Frontal cortex (tissue), 4 donors: ENCODE measurements at places on chromosomes 1 and 21.

DNA sequence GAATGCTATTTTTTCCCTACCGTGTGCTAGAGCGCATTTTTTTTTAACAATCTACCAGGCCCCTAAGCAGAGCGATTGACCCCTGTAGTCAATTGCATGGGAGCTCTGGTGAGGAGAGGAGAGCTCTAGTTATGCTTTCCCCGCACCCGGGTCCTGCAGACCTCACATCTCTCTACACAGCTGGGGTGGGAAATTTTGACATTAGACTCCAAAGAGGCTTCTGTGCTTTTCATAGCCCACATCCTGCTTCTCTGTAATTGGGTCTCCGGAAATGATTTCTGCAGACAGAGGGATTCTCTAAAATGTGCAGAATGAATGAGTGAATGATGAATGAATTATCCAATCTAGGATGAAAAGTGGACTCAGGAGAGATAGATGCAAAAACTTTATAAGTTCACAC, 41.5 kb upstream of the DUSP10 start:
- no peak for DNase-seq

DNA sequence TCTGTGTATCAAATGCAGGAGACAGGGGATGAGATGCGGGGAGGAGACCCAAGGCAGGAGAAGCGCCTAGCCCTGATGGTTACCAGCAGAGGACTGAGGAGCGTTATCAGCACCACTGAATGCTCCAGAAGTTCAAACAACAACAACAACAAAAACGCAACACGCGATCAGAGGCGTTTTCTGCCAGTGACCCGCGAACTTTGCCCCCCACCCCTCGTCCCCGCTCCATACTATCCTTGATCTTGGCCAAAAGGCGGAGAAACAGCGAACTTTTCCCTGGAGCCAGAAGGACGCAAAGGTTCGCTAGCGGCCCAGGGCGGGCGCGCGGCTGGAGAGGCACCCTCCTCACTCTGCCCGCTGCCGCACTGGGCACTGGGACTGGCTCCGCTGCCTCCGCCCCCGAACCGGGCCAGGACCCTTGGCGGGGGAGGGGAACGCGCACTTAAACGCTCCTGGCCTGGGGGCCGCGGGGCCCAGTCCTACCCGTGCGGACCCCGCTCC, 699 bp downstream of the ECHDC2 start:
- peak; percentile 27 for DNase-seq

DNA sequence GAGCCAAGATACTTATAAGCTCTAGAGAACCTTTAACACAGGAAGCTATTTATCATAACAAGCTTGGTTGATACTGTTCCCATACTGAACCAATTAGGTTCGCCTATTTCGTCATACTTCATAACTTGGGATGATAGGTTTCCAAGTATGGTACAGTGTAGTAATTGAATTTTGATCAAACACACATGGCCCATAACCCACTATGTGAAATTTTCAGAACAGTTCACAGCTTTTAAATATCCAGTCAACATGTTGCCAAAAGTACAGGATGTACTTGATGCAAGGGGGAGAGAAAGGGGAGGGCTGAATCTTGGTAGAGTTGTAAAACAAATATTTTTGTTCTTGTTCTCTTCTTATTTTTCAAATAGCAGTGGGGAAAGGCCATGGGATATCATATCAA, 86.6 kb downstream of the TM2D1 start:
- no peak for DNase-seq

DNA sequence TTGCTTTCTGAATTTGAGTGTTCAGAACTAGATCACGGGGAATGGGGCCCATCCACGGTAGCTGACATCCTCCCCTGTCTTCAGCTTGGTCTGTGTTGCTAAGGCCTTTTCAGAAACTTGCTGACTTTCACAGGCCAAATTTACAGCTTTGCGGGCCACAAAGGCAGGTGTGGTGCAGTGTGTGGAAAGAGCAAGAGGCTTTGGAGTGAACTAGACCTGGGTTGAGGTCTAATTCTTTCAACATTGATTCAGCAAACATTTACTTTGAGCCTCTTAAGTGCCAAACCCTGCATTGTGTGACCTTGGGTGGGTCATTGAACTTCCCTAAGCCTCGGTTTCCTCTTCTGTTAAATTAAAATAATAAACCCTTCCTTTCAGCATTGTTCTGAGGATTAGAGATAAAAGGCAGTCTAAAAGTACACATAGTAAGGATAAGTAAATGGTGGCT, 24.3 kb downstream of the STPG1 start:
- no peak for DNase-seq

DNA sequence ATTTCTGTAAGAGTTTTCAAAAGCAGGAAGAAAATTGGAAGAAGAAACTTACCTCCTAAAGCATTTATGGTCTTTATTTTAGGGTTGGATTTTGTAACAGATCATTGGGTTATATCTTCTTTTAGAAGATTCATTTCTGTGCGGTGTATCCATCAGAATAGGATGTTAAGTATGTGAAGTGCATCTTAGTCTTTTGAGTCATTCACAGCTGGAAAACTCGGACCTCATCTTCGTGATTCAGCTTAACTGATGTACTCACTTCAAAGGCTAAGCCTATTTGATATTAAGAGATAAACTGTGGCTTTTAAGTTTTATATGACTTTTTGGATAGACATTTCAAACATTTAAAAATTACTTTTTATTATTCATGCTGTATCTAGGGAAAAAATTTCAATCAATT, 56.3 kb downstream of the GIPC2 start:
- no peak for DNase-seq

- no peak for DNase-seq
These were observed 647.9 kb upstream of the CAMK1G start for GRCh38 chr1:208935517-208936187.

DNA sequence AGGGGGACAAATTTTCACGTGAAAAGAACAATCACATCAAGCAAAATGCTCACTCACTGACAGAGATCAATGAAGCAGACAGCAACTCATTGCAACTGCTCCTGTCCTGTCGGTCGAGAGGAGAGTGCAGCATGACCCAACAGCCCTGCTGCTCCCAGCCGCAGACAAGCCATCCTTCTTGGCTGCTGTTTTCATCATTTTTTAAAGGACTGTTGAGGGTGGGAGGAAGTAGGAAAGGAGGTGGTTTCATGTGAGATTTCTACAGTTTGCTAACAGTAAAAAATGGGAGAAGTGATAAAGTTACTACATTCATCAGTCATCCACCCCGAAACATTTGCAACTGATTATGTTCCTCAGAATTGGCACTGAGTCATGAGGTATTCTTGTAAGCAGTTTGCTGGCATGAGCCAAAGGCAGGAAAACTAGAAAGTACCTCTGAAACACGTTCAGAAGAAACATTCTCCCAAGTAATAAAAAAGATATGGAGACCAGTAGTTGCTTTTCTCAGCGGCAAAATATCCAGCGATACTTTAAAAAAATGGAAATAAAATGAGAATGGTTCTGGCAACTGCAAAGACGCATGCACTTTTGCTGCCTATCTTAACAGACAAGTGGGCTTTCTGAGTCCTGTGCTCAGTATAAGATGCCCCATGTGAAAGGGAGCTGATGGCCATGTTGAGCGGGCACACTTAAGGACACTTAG, 72.0 kb upstream of the CLDN14 start:
- DNase-seq, result no peak

- DNase-seq, result no peak
These were observed 44.9 kb upstream of the EFHD2 start for GRCh38 chr1:15364740-15365139.

DNA sequence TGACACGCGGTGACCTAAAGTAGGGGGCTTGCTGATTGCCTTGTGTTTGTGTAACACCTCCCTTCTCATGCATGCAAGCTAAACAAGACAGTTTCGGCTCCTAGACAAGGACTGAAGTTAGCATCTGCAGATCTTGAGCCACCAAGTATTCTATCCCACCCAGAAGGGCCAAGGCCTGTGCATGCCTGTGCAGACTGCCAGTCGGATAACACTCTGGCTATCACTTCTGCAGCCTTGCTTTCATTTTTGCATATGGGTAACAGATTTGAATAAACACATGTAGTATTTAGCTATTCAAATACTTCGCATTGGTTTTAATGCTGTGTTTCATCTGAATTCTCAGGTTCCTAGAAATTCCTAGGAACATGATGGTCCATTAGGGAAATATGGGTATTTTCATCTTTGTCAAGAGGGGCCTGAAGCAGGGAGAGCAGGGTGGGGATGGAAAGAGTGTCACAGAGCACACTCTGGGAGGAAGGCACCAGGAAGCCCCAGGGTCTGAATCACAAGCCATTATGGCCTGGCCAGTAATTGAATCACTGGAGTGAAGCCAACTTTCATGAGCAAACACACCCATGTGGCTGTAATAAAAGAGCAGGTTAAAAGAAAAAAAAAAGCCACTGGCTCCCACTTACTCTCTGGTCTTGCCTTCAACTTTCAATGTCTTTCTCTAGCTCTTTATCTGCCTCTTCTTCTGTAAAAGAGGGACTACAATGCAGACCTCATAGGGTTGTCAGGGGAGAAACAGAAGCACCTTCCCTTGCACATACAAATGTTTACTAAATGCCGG, 28.3 kb downstream of the GADD45A start:
- no peak for DNase-seq

- no peak for DNase-seq
These were observed 1.8 kb downstream of the BCAN start for GRCh38 chr1:156643778-156644092.

DNA sequence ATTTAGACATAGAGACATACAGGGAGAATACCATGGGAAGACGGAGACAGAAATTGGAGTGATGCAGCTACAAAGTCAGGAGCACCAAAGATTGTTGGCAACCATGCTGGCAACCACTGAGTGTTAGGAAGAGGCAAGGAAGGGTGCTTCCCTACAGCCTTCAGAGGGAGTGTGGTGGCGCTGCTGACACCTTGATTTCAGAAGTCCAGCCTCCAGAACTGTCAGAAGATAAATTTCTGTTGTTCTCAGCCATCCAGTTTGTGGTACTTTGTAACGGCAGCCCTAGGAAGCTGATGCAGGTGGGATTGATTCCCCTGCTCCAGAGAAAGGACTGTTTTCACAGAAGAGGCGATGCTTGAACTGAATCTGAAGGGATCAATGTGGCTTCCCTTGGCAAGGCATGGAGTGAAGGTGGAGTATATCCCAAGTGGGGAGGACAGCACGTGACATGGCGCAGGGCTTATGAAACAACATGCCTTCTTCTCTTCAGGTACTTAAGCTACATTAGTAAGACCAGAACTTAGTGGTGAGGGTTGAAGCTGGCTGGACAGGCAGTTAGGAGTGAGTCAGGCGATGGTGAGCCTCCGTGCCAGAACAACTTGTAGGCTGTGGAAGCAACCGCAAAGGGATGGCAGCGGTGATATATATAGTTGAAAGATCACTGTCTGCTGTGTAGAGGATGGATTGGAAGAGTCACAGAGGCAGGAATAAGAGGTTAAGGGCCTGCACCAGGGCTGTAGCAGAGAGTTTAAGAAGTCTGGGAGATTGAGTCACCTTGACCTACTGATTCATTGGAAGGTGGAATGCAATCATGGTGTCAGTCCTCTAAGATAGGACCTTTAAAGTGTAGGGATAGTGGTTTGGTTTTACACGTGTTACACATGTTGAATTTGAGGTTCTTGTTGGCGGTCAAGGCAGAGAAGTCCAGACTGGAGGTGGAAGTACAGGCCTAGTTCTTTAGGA, 2.1 kb downstream of the LEPR start:
- no peak for DNase-seq

DNA sequence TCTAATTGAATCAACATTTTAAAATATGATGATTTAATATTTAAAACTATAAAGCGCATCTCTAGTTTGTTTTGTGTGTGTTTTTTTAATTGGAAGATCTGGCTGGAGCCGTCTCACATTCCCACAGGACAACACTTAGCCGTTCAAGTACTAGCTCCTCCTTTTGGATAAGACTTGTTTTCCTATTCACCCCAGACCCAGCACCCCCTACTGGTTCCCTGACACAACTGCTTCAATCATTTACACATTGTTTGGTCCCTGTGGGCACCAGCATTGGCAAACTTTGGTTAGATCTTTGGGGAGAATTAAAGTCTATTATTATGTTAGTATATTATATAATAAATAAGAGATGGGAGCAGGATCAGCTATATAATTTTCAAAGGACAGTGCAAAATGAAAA, 34.5 kb downstream of the TYW3 start:
- DNase-seq, result no peak

DNA sequence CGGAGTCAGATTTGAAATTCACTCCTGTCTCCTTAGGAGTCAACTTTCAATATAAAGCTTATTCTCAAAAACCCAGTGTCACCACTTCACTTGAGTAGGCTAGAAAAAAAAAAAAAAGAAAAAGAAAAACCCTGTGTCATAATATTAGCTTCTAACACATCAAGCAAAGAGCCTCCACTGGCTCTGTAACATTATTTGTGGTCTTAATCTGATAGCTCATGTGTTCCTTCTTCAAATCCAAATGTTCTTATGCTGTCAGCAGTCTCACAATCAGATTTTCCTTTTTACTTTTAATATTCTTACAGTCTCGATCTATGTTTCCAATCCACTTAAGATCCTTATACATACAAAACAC, 26.1 kb upstream of the PSMG1 start:
- no peak for DNase-seq

- DNase-seq, result no peak
These were observed 42.6 kb upstream of the KLF17 start for GRCh38 chr1:44076066-44076465.

DNA sequence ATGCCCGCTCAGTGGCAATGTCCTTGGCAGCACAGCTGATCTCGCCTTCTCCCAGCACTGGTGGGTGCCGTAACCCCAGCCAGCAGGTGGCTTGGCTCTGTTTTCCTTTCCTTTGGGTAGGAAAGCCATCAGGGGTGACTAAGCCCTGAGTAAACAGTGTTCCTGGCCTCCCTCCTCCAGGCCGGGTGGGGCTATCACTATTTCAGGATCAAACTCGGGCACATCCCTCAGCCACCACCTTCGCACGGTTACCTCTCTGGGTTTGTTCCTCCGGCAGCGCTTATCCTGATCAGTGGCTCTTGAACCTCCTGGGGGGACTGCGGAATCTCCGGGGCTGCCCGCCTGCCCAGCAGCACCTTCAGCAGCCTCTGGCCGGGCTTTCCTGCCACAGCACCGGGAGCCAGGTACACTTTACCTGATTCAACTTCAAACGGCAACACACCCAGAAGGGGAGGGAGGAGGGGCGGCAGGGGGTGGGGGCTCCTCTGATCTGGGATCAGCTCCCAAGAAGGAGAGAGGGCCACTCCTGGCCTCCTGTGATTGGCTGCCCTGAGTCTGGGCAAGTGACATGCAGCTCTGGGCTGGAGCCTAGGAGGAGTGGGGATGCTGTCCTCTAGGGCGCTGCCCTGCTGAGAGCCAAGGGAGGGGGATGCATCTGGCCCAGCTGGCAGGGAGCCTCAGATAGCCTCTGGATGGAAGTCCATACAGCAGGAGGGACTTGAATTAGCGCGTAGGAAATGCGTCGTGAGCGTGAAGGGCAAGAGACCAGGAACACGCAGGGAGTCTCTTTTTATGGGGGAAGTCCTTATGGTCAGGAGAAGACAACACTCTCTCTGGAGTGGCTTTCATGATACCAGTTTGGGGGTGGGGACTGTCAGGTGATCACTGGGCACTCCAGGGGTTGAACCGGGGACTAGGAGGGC, at the start of gene ASCL5:
Gene ASCL5 (minus strand): TSS at position 353 of the 923 bp plus-strand sequence. CDS start 11,812 bp downstream, outside the sequence.
- no peak for DNase-seq

GRCh38 chr1:85502625-85503083, 37.7 kb upstream of the DDAH1 start:
- no peak for DNase-seq

- no peak for DNase-seq
These were observed 57.5 kb downstream of the ERG start for GRCh38 chr21:38440746-38441145.

- DNase-seq, result no peak
These were observed 80.5 kb upstream of the KIF26B start for GRCh38 chr1:245074232-245074747.

GRCh38 chr1:91793189-91793588, 92.8 kb downstream of the TGFBR3 start:
- DNase-seq, result no peak
